ENCODE measurements at places on chromosomes 3 and 15.

DNA sequence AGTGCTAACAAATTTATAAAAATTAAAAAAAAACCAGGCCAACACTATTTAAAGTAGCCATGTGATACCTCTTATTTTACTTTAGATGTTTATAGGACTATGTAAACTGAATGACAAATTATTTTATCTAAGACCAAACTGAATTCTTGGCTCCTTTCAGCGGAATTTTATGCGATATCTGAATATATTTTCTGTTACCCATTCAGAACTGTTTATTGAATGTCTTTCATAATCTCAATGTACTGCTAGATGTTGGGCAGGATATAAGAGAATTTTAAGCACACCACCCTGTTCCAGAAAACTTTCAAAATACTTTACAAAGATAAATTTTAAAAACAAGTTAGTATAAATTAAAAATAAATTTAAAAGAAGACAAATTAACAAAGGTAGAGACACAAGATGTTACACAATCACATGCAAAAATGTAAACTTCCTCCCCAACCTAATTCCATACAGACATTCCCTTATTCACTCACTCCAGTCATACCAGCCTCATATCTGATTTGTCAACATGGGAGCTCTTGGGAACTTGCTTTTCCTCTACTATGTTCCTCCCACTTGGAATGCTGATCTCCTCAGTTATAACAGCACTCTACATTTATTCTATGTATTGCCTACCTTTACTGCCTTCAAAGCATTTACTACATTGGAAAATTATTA lies 154.6 kb upstream of the MBNL1 start:
- DNase-seq, result no peak

DNA sequence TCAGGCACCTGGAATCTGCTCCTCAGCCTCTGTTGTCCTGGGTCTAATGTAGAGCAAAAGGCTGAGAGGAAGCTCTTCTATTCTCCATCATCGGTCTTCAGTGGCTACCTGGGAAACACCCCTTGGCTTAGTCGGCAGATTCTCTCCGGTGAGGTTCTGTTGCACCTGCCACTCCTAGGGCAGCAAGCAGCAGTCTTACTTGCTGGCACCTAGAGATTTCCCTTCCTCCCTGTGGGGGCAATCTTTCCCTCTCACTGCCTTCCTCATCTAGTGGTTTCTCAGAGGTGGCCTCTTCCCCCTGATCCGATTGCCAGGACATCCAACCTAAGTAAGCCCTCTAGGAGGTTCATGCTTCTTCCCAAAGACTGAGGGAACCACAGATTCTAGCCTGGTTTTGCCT lies 60.8 kb downstream of the PLS1 start:
- DNase-seq, result no peak

GRCh38 chr15:90058308-90058707 lies 44.0 kb downstream of the IDH2 start:
- DNase-seq, result no peak

- peak; percentile 80 for DNase-seq
Measured at GRCh38 chr15:69997813-69998212, 99.9 kb downstream of the TLE3 start.

DNA sequence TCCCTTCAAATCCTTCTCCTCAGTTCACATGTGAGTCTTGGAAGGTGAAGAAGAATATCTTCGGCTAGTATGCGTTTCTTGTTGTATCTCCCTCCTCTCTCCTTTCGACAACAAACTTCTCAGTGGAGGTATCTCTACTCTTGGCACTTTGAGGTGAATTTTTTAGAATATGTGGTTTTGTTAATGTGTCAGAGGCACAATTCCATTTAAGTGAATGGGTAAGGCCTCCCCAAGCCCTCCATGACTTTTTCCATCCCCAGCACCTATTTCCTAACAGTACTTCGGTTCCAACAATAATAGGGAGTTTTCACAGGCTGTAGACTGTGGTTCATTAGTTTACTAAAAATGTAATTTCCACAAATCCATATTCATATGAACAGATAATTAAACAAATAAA lies 74.2 kb downstream of the TM4SF4 start:
- no peak for DNase-seq

- no peak for DNase-seq
Measured at GRCh38 chr3:7075117-7075516, 214.2 kb downstream of the GRM7 start.

- no peak for DNase-seq
Measured at GRCh38 chr3:72907131-72907711, 19.4 kb downstream of the GXYLT2 start.

- DNase-seq, result no peak
Measured at GRCh38 chr3:73508330-73508954, 116.3 kb downstream of the PDZRN3 start.

DNA sequence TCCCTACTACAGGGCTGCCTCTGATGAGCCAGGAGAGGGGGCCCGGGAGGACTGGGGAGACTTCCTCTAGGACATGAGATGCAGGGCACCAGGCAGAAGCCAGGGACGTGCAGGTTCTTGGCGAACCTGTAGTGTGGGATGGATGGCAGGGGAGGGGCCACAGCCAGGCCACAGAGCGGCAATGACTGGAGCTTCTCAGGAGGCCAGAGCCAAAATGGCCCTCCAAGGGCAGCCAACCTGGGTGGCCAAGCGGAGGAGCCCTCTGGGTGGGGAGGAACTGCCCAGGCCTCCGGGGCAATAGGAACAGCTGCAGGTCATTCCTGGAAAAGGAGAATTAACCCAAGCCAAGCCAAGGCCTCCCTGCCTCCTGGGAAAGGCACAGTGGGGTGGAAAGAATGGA lies 224.5 kb downstream of the XXYLT1 start:
- DNase-seq, result no peak

DNA sequence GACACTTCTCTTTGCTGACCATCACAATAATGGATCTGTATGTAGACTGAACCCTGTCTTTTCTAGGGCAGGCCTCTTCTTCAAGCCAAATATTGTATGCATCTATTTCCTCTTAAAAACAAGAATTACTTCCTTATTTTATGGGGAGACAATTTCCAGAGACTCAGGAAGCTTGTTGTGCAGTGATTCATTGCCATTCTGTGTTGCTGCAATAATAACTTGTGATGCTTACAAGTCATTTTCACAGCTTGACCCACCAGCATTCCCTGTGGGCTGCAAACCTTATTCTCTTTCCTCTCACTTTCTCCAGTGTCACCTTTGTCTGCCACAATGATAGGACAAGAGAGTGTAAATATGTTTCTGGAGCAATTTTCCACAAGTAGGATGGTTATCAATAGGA lies 276.7 kb upstream of the SGO1 start:
- no peak for DNase-seq

- no peak for DNase-seq
Measured at GRCh38 chr15:66095871-66096687, 157.5 kb downstream of the MEGF11 start.

GRCh38 chr15:73050561-73051295 lies 1.5 kb upstream of the NEO1 start:
- no peak for DNase-seq

DNA sequence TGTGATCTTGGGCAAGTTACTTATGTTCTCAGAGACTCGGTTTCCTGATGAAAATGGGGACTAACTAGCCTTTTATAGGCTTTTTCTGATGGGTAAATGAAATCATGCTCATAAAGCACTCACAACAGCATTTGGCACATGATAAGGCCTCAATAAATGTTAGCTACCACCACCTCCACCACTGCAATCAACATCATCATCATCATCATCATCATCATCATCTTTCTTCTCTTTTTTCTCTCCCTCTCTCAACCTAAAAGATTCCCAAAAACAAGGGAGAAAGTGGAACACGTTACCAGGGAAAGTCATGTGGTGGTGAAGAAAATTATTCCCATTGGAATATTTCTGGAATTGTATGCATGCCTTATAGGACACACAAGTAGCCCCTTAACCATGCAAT lies 33.6 kb upstream of the FEZF2 start:
- no peak for DNase-seq

DNA sequence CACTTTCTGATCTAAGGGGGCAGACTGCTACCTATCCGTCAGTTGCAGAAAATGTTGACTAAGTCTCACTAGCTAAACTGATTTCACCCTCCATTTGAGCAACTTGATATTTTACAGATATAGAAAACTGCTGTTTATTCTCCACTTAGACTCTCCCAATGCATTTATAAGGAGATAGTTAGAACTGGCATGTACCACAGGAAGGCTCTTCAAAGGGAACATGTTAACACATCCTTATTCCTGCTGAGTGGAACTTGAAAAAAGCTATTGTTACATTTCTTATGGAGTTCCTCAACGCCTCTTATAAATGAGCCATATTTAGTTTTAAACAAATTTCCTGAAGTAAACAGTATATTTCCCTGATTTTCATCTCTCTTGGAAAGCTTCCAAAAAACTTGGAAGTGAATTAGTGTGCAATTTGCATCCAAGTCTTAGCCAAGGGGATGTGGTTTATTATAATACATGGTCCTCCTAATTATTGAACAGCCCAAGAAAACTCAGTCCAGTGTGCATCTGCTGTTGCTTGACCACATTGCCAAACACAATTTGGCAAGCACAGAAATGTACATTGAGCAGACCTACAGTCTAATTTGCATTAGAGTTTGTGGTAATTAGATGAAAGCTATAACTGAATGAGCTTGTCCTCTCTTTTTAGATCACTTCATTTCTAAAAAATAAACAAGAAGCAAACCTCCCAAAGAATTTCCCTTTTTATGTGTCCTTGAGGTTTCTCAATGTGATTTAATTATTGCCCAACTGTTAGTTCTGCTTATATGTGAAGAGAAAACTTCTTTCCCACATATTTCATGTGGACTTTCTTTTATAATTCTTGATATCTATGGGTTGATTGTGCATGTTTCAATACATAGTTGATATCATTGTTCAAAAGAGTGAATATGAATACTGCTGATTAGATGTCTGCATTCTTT lies 72.6 kb upstream of the DPH6 start:
- no peak for DNase-seq

GRCh38 chr3:98561727-98562521 lies 30.1 kb downstream of the GPR15 start:
- DNase-seq, result peak; percentile 14

DNA sequence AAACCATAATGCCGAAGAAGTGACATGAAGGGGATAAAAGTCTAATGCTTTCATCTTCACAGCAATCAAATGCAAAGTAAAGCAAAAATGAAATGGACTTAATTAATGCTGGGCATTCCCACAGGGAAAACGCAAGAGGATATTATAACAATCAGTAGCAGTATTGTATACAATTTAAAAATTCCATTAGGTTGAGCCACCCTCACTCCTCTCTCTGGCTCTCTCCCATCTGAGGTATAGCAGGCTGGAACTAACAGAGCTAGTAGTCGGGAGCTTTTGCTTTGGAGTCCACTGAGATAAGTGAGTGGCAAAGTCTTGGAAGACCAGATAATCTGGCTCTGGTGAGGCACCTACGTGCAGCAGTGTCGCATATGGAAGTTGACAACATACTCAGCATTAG lies 33.9 kb downstream of the DET1 start:
- DNase-seq, result no peak

GRCh38 chr3:160482796-160483195 lies 33.2 kb upstream of the TRIM59 start:
- DNase-seq, result no peak
